Activated CD8-positive, alpha-beta memory T cell treated with anti-CD3 and anti-CD28 coated beads, Interleukin-2, amount 10 ng/mL, durations not matched to agents 7 days and 5 days (primary cell): ENCODE measurements at places on chromosomes 12 and 14.

DNA sequence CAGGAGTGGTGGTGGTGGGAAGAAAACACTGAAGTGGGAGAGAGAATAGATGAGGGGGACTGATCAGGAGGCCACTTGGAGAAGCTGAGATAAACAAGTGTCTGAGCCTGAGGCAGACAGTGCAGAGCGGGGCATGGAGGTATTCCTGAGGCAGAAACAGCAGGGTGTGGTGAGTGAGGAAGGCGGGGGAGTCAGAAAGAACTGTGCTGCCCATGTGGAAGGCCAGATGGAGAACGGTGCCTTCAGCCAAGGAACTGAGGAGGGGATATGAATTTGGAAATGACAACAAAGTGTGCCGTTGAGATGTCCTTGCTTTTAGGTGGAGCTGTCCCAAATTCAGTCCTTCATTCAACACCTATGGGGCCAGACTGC lies 13.7 kb downstream of the APPL2 start:
- no peak for DNase-seq

DNA sequence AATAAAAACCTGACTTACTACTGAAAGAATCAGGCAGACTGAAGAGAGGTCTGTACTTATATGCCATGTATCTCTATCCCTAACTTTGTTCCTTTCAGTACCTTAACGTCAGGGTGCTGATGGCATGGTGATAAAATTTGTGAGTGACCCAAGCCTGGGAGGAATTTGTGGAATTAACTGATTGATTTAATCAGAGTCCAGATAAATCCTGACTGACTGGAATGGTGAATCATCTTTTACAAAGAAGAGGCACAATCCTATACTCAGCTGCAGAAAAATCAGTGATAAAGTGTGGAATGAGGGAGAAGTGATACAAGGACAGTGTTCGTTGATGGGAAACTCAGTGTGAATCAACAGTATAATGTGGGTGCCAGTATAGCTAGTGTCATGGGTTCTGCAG lies 3.7 kb downstream of the TDG start:
- no peak for DNase-seq

GRCh38 chr12:96215919-96216273 lies 21.7 kb downstream of the ELK3 start:
- DNase-seq, result no peak

GRCh38 chr12:75360920-75361319 lies 26.4 kb downstream of the GLIPR1L1 start:
- DNase-seq, result no peak

- no peak for DNase-seq
Measured at GRCh38 chr12:15206338-15206737, 14.9 kb downstream of the RERG start.

DNA sequence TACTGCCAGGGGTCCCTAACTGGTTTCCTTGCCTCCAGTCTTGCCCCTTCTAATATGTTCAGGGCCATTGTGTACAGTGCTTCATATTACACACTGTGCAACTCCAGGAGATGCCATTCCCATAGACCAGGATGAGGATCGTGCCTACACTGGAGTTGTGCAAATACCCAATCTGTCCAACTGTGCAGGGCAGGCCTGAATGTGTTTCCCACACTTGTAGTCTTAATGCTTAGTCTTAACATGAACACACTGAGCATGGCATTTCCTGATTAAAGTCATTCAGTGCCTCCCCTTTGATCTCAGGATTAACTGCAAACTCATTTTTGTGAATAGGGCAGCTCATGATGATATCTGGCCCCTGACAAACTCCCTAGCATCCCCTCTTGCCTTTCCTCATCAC lies 165.5 kb downstream of the TTC8 start:
- DNase-seq, result no peak

- no peak for DNase-seq
Measured at GRCh38 chr12:111074559-111074958, 154.2 kb upstream of the MYL2 start.

- no peak for DNase-seq
Measured at GRCh38 chr12:119100933-119101332, 77.8 kb upstream of the HSPB8 start.

DNA sequence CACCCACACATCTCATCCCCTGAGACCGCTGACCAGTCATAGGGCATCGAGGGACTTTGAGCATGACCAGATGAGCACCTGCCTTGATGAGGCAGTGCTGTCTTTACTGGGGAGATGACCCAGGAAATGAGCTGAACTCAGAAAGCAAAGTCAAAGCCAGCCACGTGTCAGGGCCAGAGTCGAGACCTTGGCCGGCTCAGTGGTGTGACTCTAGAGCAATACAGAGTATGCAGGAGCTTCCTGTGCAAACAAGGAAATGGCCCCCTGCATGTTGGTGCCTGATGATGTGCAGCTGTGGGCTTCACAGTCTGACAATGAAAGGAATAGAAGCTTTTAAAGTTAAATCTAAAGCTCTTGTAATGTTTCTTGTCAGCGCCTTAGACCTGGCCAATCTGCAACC lies 332.9 kb downstream of the PCNX1 start:
- no peak for DNase-seq

GRCh38 chr12:27229367-27229766 lies 14.7 kb upstream of the STK38L start:
- DNase-seq, result no peak

GRCh38 chr14:42110167-42110566 lies 503.5 kb downstream of the LRFN5 start:
- DNase-seq, result no peak

GRCh38 chr12:114668886-114669288 lies 15.1 kb downstream of the TBX3 start:
- DNase-seq, result no peak

DNA sequence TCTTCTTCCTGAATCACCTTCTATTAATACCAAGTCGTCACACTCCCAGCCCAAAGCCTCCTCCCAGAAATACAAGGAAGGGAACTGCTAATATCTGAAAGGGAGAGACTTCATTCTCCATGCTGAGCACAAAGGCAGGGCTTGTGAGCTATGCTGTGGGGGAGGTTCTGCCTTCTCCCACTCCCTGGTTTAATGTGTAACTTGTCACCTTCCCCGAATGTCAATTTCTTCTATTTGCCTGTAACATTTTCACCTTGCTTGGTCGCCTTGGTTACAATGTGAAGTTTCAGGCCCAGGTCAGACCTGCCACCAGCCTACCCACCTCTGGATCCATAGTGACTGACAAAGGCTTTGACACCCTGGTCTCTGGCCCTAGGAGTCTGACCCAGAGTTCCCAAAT lies 82.0 kb upstream of the ESRRB start:
- DNase-seq, result peak; percentile 5

DNA sequence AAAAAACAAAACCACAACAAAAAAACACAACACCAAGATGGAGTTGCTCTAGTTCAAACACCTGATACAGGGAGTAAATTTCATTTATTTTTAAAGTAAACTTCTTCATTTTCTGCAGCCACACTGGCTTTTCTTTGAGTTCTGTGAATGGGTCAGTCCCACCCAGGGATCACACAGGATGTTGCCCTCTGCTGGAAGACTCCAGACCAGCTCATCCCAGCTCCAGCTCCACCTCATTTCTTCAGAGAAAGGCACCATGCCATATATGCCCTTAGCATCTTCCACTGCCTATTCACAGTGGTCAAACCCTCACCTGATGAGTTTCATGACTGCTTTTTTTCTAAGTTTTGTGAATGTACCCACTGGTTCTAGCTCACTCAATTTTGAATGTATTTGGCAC lies 8.0 kb downstream of the GLIPR1 start:
- DNase-seq, result peak; percentile 52

- no peak for DNase-seq
Measured at GRCh38 chr14:77023001-77023996, 5.2 kb downstream of the IRF2BPL start.

DNA sequence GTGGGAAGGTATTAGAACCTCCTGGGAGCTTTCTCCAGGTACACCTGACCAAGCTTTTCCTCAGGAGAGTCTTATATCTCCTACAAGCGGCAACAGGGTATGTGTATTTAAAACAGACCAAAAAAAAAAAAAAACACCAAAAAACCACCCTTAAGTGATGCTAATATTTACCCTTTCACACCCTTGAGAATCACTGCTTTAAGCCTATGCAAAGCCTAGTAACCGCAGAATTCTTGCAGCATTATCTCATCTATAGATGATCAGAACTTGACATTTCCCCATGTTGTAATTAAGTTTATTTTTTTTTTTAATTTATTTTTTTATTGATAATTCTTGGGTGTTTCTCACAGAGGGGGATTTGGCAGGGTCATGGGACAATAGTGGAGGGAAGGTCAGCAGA lies 19.3 kb downstream of the ZNF641 start:
- DNase-seq, result no peak

DNA sequence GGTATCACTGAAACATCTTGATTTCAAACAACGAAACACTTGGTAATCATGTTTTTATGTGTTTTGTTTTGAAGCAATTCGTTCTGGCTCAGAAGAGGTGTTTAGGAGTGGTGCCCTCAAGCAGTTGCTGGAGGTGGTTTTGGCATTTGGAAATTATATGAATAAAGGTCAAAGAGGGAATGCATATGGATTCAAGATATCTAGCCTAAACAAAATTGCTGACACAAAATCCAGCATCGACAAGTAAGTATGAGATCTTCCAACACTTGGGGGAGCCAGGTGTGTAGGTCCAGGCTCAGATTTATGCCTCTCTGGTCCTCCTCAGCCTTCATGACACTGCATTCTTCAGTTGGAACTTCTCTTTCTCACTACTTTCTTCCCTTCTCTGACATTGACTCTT lies 110.1 kb downstream of the GPR135 start:
- DNase-seq, result no peak

DNA sequence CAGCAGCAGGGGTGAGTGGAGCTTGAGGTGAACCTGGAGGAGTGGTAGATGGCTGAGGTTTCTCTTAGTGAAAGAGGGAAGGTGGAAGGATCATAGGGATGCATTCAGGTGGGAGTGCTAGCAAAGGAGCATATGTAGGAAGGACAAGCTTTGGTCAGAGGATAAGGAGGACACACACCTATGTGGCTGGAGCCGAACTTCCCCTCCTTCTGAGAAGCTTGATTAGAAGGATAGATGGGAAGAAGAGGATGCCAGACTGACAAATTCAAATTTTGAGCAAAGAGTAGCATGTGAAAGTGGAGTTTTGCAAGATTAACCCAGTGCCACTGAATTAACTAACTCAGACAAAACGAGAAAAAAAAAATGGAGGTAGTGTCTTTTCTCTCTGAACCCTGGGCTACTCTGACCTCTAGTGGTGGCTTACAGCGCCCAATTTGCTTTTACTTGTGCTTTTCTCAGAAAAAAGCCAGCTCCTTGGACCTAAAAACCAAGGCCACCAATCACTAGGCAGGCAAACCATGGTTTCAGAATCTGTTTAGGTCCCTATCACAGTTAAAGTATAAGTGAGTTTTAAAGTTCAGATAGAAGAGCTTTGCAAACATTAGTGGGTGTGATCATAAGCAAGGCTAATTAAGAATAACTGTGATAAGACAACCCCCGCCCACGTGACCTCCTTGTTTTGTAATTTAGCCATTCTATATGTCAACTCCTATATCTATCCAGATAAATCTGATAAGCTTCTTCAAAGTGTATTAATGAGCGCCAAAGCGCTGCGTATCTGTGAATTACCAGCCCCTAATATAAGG lies 15.5 kb downstream of the EMP1 start:
- peak; percentile 84 for DNase-seq

DNA sequence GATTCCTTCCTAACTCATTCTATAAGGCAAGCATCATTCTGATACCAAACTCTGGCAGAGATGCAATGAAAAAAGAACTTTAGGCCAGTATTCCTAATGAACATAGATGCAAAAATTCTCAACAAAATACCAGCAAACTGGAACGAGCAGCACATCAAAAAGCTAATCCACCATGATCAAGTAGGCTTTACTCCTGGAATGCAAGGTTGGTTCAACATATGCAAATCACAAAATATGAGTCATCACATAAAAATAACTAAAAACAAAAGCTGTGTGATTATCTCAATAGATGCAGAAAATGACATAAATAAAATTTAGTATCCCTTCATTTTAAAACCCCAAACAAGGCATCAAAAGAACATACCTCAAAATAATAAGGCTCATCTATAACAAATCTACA lies 98.9 kb downstream of the ACSS3 start:
- no peak for DNase-seq

- no peak for DNase-seq
Measured at GRCh38 chr14:56197150-56197549, 78.9 kb downstream of the PELI2 start.

GRCh38 chr14:58177125-58177524 lies 22.8 kb upstream of the ACTR10 start:
- no peak for DNase-seq

DNA sequence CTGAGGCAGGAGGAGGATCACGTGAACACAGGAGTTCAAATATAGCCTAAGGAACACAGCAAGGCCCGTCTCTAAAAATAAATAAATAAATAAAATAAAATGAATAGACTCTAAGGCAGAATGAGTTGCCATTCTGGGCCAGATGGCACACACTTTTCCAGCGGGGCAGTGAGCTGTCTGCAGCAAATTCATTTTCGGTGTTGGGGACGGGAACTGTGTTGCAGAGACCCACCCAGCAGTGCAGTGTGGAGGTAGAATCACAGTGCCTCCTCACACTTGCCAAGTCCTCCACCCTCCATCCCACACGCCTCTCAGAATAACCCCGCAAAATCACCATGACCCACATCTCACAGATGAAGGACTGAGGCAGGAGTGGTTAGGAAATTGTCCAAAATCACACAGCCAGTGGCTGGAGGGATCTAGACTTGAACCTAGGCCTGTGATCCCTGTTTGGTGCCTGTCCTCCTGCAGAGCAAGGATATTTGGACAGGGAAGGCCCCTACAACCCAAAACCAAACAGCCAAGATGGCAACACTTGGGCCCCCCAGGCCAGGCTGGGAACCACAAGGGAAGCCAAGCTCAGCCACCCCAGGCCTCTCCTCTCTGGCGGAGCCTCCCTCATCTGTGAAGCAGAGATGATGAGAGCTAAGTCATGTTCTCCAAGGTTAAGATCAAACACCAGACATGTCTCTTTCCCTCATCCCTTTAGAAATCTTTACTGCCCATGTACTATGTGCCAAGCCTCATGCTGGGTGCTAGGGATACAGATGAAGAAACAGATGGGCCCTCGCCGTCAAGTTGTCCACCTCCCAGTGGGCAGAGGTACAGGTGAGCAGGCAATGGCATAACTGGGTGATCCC lies 152.7 kb downstream of the DPF3 start:
- DNase-seq, result no peak

GRCh38 chr12:50248883-50249282 lies 34.4 kb downstream of the LIMA1 start:
- DNase-seq, result no peak

DNA sequence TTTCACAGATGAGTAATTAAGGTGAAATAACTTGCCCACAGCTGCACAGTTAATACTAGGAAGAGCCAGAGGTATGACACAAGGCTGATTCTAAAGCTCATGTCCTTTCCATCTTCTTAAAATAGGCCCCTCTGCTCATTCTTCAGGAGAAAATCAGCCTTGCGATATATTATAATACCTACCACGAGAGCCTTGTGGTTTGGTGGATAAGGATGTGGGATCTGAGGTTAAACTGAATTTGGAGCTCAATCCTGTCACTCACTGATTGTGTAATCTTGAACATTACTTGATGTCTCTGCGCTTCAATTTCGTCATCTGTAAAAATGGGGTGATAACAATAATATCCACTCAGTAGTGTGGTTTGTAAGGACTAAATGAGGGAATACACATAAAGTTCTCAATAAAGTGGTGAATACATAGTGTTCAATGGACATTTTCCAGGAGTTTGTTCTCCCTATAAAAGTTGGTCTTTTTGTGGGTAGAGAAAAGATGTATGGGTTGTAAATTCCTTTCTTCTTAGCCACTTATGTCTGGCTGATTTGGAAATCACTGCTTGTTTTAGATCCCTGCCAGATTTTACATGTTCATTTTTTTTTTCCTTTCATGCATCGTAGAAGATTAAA lies 25.1 kb upstream of the ATP2B1 start:
- no peak for DNase-seq

GRCh38 chr14:103546652-103547454 lies 15.6 kb downstream of the BAG5 start:
- DNase-seq, result peak; percentile 79
